Peyer's patch (tissue), 4 donors: ENCODE measurements at places on chromosomes 7 and 10. TPM values are rescaled to one million over a fixed set of nuclear protein-coding genes. Genes with fewer than 3 reads are reported as not detected.

Gene CYP2C19
- total RNA-seq: 146 TPM

Gene HECTD2
- 18.2 TPM for total RNA-seq

Gene GLI3
- total RNA-seq: 2.9 TPM

Gene CHAT
- total RNA-seq: 3.4 TPM

Gene TWIST1
- total RNA-seq: 2.5 TPM

Gene ADGRA1
- not detected for total RNA-seq

- peaks cover 28% of the 10 kb centered on the region for H3K4me1 ChIP-seq
- no peak overlapping the region for H3K27ac ChIP-seq
- DNase-seq: no peak
- no peak overlapping the region for H3K4me3 ChIP-seq
These were observed 156.2 kb downstream of the PARD3 start for GRCh38 chr10:34658934-34659333.

DNA sequence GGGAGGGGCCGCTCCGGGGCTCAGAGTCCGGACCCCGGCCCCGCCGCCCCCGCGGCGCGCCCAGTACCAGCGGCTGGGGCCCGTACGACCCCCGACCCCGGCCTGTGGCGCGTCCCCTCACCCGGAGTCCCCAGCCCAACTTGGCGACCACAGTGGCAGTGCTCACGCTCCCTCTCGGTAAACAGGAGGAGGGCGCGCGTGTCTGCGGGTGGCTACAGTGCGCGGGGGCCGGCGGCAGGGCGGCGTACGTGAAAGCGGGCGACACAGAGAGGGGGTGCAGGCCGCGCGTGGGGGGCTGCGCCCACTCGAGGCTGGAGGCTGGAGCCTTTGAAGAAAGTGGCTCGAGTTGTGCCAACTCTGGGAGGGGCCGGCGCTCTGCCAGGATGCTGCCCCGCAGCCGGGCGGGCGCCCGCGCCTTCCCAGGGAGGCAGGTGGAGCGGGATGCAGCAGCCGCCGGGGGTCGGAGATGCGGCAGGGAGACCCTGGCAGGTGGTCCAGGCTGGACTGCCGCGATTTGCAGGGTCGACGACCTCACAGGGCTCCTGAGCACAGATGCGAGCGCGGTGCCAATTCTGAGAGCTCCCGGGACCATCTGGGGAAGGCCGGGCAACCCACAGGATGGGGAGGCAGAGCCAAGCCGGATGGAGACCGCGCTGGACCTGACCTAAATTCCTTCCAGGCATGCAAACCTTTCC, 655 bp downstream of the PTPRE start:
- peak overlapping the region; percentile 85 for H3K27ac ChIP-seq
- H3K27me3 ChIP-seq: no peaks in the 10 kb centered on the region
- peak overlapping the region; percentile 67 for H3K4me3 ChIP-seq
- H3K4me1 ChIP-seq: peaks cover 4% of the 10 kb centered on the region

DNA sequence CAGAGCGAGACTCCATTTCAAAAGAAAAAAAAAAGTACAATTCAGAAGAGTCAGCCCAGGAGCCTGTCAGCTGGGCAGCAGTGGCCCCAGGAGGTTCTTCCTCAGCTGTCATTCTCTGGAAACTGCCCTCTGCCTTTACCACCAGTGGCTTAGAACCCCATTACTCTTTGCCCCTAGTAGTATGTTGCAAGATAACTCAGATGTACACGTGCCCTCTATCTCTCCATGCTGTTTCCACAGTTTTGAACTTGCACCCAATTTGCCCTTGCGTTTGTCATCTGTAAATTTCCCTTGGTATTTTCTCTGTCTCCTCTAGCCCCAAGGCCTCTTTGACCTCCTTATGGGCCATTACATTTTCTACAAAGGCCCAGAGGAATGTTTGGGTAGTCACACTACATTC, 56.7 kb upstream of the PRKAR2B start:
- no peak overlapping the region for H3K27ac ChIP-seq
- H3K36me3 ChIP-seq: no peaks in the 10 kb centered on the region
- H3K4me3 ChIP-seq: no peak overlapping the region
- no peaks in the 10 kb centered on the region for H3K4me1 ChIP-seq
- no peaks in the 10 kb centered on the region for H3K27me3 ChIP-seq
- no peak for DNase-seq

GRCh38 chr7:17385612-17386011, 87.2 kb downstream of the AHR start:
- DNase-seq: no peak
- H3K36me3 ChIP-seq: no peaks in the 10 kb centered on the region
- no peak overlapping the region for H3K27ac ChIP-seq
- no peaks in the 10 kb centered on the region for H3K27me3 ChIP-seq

DNA sequence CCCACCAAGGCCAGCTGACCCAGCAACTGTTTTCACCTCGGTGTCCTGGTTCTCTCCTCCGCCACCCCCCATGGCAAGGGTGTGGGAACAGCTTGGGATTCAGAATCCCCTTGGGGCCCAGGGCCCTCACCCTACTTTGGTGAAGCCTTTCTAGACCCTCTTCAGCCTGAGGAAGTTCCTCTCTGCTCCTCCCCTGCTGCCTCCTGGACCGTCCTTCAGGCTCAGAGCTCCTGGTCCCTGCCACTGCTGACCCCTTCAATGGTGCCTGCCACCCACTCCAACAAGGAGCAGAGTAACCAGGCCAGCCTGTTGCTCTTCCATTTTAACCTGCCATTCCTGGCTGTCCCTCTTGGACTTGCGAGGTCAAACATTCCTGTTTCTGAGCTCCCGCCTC, 72.0 kb upstream of the SMNDC1 start:
- H3K27me3 ChIP-seq: no peaks in the 10 kb centered on the region
- no peak overlapping the region for H3K4me3 ChIP-seq
- no peaks in the 10 kb centered on the region for H3K4me1 ChIP-seq

GRCh38 chr10:36739884-36740445, 385.4 kb upstream of the ANKRD30A start:
- no peaks in the 10 kb centered on the region for H3K4me1 ChIP-seq
- no peaks in the 10 kb centered on the region for H3K36me3 ChIP-seq

DNA sequence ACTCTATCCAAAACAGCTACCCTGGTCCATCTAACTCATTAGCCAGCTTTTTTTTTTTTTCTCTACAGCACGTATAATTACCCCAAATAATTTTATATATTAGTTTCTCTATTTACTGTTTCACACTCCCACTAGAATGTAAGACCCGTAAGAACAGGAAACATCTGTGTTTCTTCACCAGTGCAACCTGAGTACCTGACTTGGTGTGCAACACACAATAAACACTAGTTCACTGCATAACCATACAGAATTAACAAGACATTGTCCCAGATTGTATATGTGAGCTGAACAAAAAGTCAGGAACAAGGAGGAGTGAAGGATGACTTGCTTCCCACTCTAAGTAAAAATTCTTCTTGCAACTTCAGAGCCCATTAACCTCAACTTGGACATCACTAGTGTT, 180.2 kb upstream of the AKR1E2 start:
- no peak overlapping the region for H3K27ac ChIP-seq
- no peaks in the 10 kb centered on the region for H3K27me3 ChIP-seq
- H3K4me3 ChIP-seq: no peak overlapping the region
- no peak for DNase-seq

- no peaks in the 10 kb centered on the region for H3K4me1 ChIP-seq
- DNase-seq: no peak
- no peak overlapping the region for H3K4me3 ChIP-seq
- H3K36me3 ChIP-seq: no peaks in the 10 kb centered on the region
- H3K27me3 ChIP-seq: no peaks in the 10 kb centered on the region
- no peak overlapping the region for H3K27ac ChIP-seq
These were observed 216.2 kb downstream of the KIAA1217 start for GRCh38 chr10:24425151-24425550.

DNA sequence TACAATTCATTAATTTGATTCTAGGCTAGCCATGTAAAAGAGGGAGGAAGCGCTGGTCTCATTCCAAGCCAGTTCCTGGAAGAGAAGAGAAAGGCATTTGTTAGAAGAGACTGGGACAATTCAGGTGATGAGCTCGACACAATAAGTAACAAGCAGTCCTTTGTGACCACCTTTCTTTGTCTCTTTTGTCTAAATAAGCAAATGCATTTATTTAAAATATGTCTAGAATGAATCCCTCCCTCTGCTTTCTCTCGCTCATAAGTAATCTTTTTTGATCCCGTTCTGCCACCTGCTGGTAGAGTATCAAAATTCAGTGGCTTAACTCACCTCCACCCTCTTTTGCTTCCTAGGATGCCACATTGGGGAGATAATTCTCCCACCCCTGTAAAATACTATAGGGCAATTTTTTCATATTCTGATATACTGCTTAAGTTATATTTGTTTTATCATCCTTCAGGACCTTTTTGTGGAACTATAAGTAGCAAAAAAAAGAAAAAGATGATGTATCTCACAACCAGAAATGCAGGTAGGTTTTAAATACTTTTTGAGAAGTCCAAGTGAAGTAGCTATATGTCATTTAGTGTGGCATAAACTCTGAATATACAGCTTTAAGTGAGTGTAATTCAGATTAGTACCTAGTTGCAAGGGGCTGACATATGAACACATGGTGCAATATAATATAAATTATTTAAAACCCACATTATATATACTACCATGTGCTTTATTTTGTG, 91.5 kb downstream of the GSDME start:
- H3K36me3 ChIP-seq: no peaks in the 10 kb centered on the region
- no peaks in the 10 kb centered on the region for H3K4me1 ChIP-seq
- no peak overlapping the region for H3K4me3 ChIP-seq
- H3K27ac ChIP-seq: no peak overlapping the region
- H3K27me3 ChIP-seq: no peaks in the 10 kb centered on the region

GRCh38 chr10:46235705-46236545, 50.9 kb upstream of the ANTXRL start:
- no peak overlapping the region for H3K27ac ChIP-seq
- peak; percentile 13 for DNase-seq
- no peaks in the 10 kb centered on the region for H3K4me1 ChIP-seq
- no peaks in the 10 kb centered on the region for H3K27me3 ChIP-seq
- no peak overlapping the region for H3K4me3 ChIP-seq

GRCh38 chr7:111012799-111013675, 77.9 kb upstream of the LRRN3 start:
- peak overlapping the region; percentile 55 for H3K27ac ChIP-seq
- no peaks in the 10 kb centered on the region for H3K36me3 ChIP-seq
- no peak overlapping the region for H3K4me3 ChIP-seq
- no peaks in the 10 kb centered on the region for H3K27me3 ChIP-seq
- peaks cover 11% of the 10 kb centered on the region for H3K4me1 ChIP-seq

DNA sequence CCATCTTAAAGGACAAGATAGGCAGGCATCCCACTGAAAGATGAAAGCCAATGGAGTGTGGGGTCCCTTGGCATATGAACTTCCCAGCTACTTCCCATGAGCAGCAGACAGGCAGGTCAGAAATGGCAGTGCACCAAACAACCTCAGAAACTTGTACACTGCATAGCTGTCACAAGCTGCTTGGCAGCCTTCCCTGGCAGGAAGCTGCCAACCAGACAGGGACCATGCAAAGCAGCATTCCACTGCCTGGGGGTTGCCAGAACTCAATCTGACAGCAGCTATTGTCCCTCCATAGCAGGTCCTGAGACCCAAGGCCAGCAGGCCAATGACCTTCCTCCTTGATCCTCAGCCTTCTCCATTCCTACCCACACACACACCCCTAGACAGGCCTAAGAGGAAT, 139.5 kb downstream of the PLCE1 start:
- DNase-seq: no peak
- H3K4me3 ChIP-seq: no peak overlapping the region
- H3K36me3 ChIP-seq: no peaks in the 10 kb centered on the region

DNA sequence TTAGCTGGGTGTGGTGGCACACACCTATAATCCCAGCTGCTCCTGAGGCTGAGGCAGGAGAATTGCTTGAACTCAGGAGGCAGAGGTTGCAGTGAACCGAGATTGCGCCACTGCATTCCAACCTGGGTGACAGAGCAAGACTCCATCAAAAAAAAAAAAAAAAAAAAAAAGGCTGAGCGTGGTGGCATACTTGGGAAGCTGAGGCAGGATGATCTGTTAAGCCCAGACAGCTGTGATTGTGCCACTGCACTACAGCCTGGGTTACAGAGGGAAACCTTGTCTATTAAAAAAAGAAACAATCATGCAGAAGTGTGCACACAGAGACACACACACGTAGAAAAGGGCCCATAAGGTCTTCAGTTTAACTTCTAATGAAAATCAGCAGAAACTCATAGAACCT, 150.6 kb downstream of the TPST1 start:
- H3K4me3 ChIP-seq: no peak overlapping the region
- H3K27ac ChIP-seq: no peak overlapping the region
- no peaks in the 10 kb centered on the region for H3K4me1 ChIP-seq
- no peaks in the 10 kb centered on the region for H3K27me3 ChIP-seq

- no peak overlapping the region for H3K4me3 ChIP-seq
- no peak overlapping the region for H3K27ac ChIP-seq
- no peaks in the 10 kb centered on the region for H3K36me3 ChIP-seq
These were observed 31.1 kb upstream of the TMEM273 start for GRCh38 chr10:49219248-49219647.

DNA sequence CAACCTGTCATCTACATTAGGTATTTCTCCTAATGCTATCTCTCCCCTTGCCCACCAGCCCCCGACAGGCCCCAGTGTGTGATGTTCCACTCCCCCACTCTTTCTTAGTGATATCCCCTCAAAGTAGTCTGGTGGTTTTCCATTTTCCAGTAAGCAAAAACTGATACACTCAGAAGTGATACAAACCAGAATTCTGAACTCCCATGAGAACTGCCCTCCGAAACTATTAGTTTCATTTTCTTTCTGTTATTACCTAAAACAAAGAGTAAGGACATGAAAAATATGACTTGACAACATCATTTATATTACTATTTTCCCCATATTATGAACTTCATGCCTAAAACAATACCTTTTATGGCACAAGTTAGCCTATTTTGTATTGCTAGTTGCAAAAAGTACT, 175.0 kb downstream of the OTUD1 start:
- no peaks in the 10 kb centered on the region for H3K4me1 ChIP-seq
- H3K36me3 ChIP-seq: no peaks in the 10 kb centered on the region
- H3K4me3 ChIP-seq: no peak overlapping the region

- H3K4me3 ChIP-seq: peak overlapping the region; percentile 75
- H3K4me1 ChIP-seq: no peaks in the 10 kb centered on the region
- DNase-seq: peak; percentile 53
- no peaks in the 10 kb centered on the region for H3K36me3 ChIP-seq
- H3K27me3 ChIP-seq: no peaks in the 10 kb centered on the region
These were observed 559 bp upstream of the STEAP2 start for GRCh38 chr7:90210981-90211380.

GRCh38 chr10:67771200-67771599, 66.8 kb downstream of the DNAJC12 start:
- no peak for DNase-seq
- H3K4me3 ChIP-seq: no peak overlapping the region
- no peaks in the 10 kb centered on the region for H3K36me3 ChIP-seq
- H3K4me1 ChIP-seq: no peaks in the 10 kb centered on the region
- peak overlapping the region; percentile 53 for H3K27ac ChIP-seq
- H3K27me3 ChIP-seq: no peaks in the 10 kb centered on the region

- no peak overlapping the region for H3K27ac ChIP-seq
- H3K4me3 ChIP-seq: no peak overlapping the region
- H3K4me1 ChIP-seq: no peaks in the 10 kb centered on the region
- H3K36me3 ChIP-seq: no peaks in the 10 kb centered on the region
- H3K27me3 ChIP-seq: no peaks in the 10 kb centered on the region
- peak; percentile 37 for DNase-seq
These were observed 271.9 kb downstream of the ADARB2 start for GRCh38 chr10:1465418-1465911.
